ENCODE measurements at places on chromosomes 11 and 22.

DNA sequence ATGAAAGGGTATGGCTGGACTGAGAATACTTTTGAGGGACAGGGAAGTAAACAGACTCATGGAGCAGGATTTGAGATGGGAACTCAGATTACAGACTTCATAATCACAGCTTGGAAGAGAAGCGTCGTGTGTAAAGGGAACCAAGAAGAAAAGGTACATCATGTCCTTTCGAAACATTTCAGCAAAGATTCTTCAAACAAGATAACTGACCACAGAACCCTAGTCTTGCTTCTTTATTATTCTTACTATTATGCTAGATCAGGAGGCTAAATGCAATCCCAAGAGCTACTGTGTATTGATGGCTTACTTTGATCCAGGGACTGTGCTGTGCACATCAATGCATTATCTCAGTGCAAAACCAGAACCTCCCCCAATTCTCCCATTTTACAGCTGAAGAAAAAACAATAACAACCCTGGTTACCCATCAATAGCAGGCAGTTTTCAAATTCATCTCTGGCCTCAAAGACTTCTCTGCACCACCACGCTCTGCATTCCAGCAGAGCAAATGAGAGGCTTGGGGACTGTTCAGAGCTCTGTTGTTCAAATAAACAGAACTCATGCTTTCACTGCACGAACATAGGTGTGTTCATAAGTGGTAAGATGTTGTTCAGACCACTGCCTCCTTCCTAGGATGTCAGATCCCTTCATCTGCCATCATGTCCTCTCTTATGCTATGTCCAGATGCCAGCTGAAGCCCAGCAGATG lies 104.8 kb upstream of the NAV2 start:
- no peak for DNase-seq

GRCh38 chr22:50696251-50696798 lies 23.7 kb downstream of the SHANK3 start:
- no peak for DNase-seq

DNA sequence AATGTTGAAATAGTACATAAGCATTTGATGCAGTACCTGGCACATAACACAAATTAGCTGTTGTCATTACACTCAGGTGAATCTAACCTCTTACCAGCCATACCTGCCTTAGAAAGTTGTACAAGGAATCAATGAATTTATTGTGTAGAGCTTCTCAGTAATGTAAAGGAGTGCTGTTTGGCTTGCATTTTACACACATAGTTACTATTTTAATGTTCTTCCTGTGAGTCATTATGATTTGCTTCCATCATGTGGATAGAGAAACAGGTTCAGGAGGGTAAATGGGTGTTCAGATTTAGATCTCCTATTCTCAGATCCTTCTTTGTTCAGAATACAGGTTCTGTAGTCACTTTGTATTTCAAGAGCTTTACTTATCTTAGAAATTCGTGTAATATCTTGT lies 27.6 kb upstream of the RCE1 start:
- DNase-seq: no peak

GRCh38 chr11:63892228-63892627 lies 24.7 kb downstream of the RCOR2 start:
- DNase-seq: no peak

DNA sequence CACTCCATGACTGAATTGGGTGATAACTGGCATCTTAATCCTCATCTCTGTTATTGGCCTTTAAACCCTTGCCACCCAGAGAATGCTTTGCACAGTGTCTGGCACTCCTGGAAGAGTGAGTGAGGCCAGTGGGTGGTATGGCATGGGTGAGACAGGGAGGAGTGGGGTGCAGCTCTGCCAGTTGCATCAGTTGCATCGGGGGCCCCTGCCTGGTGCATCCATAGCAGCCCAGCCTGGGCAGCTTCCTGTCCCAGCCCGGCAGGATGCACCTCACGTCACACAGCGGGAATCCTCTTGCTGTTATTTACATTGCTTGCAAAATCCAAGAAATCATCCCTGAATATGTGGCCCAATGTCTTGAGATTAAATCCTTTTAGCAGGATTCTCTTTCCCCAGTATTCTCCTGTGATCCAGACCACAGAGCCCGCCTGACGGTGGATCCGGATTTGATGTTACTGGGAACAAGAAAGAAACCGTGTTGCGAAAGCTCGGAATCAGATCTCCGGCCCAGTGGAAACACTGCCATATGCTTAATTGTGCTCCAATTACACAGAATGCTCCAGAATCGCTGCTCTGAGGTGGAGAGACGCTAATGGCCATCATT lies 37.6 kb upstream of the MN1 start:
- DNase-seq: no peak

GRCh38 chr11:104817973-104818372 lies 80.3 kb downstream of the CASP12 start:
- DNase-seq: no peak

DNA sequence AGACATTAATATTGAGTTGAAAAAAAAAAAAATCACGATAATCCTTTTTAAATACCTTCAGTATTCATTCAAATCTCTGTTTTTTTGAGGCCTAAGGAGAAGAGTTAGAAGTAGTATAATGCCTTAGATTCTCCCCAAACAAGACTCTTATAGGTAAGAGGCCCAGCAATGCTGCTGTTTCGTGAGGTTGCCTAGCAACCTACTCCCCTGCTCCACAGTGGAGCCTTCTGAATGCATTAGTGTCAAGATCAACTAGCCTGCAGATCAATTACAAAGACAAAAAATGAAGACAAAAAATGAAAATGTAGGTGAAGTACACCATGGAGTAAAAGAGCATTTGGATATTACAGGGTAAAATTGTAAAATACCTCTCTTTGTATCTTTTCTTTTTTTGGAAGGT lies 229.8 kb upstream of the LUZP2 start:
- DNase-seq: no peak

- peak; percentile 89 for DNase-seq
Observed at GRCh38 chr22:30386960-30387827, at the start of gene RNF215. RNF215 (minus strand) TSS chr22:30387411; CDS start chr22:30387313, 98 bp downstream.

DNA sequence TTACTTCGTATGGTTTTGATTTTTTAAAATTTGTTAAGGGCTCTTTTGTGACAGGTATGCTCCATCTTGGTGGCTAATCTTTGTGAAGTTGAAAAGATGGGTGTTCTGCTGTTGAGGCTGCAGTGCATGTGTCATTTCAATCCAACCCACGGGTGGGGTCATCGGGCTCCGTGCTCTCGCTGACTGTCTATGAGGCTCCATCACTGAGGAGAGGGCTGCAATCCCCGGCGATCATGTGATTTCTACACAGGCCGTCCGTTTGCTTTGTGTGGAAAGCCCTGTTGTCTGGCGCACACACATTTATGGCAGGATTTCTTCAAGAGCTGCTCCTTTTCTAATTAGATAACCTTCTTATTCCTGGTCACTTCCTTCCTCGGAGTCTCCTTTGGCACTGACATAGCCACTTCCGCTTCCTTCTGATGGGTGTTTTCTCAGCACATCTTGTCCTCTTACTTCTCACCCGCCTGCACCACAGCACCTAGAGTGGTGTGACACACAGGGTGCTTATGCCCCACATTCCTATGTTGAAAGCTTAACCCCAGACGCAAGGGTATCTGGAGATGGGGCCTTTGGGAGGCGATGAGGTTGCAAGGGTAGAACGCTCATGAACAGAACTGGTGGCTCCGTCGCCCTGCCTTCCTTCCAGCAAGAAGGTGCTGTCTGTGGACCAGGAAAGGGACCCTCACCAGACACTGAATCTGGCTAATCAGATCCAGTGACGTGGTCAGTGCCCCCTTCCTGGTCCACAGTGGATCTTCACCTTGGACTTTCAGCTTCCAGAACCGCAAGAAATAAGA lies 9.4 kb downstream of the MOB2 start:
- no peak for DNase-seq

GRCh38 chr11:77179681-77180080 lies 51.6 kb downstream of the MYO7A start:
- no peak for DNase-seq

- DNase-seq: no peak
Observed at GRCh38 chr11:75241906-75242644, 1.5 kb downstream of the TPBGL start.

DNA sequence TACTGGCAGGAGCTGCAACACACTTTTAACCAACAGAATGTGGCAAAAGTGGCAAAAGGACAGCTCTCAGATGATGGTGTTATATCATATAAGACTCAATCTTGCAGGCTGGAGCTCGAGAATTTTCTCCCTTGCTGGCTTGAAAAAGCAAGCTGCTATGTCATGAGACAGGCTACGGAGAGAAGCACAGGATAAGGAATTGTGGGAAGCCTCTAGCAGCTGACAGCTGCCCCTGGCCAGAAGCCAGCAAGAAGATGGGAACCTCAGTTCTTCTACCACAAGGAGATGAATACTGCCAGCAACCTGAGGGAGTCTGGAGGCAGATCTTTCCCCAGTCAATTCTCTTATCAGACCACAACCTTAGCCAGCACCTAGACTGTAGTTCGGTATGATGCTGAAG lies 24.6 kb downstream of the FXYD6 start:
- DNase-seq: no peak

GRCh38 chr11:68213135-68213515 lies at the start of gene KMT5B:
KMT5B (minus strand) TSS chr11:68213296; CDS start chr11:68190076, 23,220 bp downstream.
- DNase-seq: no peak

- DNase-seq: no peak
Observed at GRCh38 chr11:70122490-70123198, 44.5 kb downstream of the ANO1 start.

DNA sequence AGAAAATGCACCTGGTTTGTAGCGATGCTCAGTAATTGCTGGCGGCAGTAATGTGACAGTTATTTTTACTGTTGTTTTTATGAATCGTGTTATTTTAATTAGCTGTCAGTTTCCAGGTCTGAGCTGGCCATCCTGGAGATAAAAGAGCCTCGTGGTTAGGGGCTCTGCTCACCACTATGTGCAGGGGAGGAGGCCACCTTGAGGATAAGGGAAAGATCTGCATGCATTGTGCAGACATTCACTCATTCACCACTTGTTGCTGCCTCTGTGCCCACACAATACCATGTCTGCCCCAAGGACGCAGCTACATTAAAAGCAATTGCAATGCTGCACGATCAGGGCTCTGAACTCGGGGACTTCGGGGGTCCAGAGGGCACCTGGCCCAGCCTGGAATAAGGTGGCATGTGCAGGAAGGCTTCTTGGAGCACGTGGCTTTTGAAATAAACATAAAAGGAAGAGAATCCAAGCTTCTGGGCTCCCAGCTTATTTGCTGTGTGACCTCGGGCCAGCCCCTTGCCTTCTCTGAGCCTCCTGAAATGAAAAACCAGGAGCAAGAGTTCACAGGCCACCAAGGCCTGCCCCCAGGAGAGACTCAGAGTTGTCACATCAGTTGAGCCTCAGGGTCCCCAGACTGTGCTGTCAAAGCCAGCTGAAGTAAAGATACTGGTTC lies 44.7 kb upstream of the SHISAL1 start:
- DNase-seq: no peak

GRCh38 chr11:66288671-66289547 lies at the start of gene YIF1A:
YIF1A (minus strand) TSS chr11:66289143; CDS start chr11:66288985, 158 bp downstream.
- DNase-seq: peak; percentile 100

GRCh38 chr22:45268167-45268957 lies 16.4 kb upstream of the UPK3A start:
- peak; percentile 28 for DNase-seq

DNA sequence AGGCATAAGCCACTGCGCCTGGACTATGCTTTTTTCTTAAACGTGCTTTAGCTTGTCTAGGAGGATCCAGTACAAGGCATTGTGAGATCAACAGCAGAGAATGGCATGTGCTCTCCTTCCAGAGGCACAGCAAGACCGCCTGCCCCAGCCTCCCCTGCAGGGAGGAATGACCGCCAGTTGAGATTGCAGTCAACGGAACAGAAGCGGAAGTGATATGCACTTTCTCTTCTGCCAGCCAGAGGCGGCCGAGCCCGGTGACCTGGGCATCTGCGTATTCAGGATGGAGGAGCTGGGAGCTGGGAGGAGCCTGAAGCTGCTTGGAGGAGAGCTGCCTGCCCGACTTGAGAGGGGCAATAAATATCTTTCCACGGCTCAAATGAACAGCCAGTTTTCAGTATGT lies 243.0 kb downstream of the CTTN start:
- DNase-seq: no peak

DNA sequence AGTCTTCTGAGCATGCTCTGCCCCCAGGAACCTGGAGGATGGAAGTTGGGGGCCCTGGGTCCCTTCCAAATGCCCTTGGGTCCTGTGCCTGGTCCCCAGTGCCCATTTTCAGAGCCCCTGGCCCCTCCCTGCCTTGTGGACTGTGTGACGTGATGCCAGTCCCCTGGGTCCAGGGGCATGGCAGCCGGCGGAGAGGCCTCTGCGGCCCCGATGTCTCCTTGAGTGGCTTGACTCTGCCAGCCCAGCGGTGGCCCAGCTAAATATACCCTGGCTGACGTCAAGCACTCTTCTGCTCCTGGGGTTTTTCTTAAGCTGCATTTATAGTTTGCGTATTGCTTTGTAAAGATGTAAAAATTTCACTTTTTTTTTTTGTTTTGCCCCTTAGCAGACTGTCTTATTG lies 35.2 kb upstream of the PARVG start:
- DNase-seq: no peak

- DNase-seq: peak; percentile 23
Observed at GRCh38 chr11:128210148-128210940, 377.0 kb downstream of the ETS1 start.

- no peak for DNase-seq
Observed at GRCh38 chr11:19656140-19656541, 56.5 kb upstream of the NAV2 start.

- DNase-seq: no peak
Observed at GRCh38 chr22:46970411-46971098, 208.1 kb downstream of the TBC1D22A start.

- DNase-seq: no peak
Observed at GRCh38 chr22:30245985-30246813, at the start of gene LIF. LIF (minus strand) TSS chr22:30246759; CDS start chr22:30246695, 64 bp downstream.

GRCh38 chr11:117706322-117706814 lies 90.6 kb downstream of the DSCAML1 start:
- DNase-seq: no peak

DNA sequence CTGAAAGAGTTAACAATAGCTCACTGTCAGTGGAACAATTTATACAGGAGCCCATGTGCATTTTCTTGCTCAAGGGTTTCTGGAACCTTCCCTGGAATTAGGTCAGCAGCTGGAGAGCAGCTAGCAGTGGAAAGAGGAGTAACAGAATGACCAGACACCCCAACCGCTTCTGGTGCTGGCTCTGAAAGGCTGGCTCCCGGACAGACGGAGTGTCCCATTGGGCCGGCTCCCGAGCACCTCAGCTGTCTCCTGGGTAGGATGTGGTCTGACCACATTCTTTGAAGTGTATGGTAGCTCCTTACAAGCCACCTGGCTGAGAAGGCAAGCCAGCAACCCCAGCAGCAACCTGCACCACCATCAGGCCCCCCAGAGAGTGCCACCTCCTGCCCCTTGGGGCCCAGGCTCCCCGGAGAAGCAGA lies 44.7 kb downstream of the ABTB2 start:
- DNase-seq: no peak

All from 8988T (cell line).